ENCODE measurements at places on chromosomes 7 and 10.

- DNase-seq, result no peak
Observed at GRCh38 chr10:5195727-5196374, 786 bp upstream of the AKR1C4 start.

DNA sequence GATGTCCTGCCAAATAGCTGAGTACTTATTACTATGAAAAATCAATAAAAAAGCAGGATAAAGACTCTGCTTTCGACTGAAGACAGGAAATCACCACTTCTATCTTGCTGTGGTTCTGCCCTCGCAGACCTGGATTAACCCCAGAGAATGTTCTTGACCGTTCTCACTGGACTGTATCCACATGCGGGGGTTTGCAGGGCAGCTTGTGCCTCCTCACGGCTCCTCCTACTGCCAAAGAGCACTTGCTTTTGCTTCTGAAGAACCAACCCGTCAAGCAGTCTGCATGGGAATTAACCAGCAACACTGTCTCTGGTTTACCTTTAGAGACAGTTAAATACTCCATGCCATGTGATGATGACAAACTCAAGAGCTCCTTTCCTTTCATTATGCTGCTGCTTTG, 184.0 kb downstream of the GFRA1 start:
- no peak for DNase-seq

DNA sequence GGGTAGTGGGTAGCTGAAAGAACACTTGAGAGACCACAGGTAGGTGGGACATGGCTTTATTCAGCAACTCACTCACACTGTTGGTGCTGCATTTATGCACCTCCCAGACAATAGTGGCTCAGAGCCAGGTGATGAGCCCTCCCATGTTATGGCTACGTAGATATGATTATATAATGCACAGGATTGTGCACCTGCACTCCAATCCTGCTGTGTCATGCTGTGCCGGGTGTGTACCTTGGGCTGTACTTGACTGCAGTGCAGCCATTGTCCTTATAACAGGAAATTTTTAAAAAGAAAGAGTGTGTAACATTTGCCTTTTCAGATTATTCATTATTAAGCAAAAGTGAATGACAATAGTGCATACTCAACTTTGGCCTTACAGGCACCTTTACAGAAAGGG, 366.1 kb upstream of the BMPER start:
- DNase-seq, result no peak

GRCh38 chr10:59825932-59826331, 72.7 kb upstream of the MRLN start:
- DNase-seq, result no peak

GRCh38 chr7:41996381-41997035, 240.5 kb downstream of the GLI3 start:
- DNase-seq, result no peak

GRCh38 chr7:155132431-155132830, 62.3 kb downstream of the HTR5A start:
- DNase-seq, result no peak

- DNase-seq, result peak; percentile 15
Observed at GRCh38 chr7:120742372-120742771, 115.6 kb downstream of the TSPAN12 start.

- DNase-seq, result no peak
Observed at GRCh38 chr7:3282457-3282856, 18.6 kb upstream of the SDK1 start.

GRCh38 chr10:99431190-99431760, 851 bp upstream of the GOT1 start:
- peak; percentile 42 for DNase-seq

Data from nephron progenitor cell (in vitro differentiated cells).